ENCODE measurements at places on chromosomes 12 and 14.

GRCh38 chr14:61372842-61373555, 51.6 kb downstream of the PRKCH start:
- DNase-seq = no peak

GRCh38 chr12:81332054-81332453, 254.2 kb downstream of the ACSS3 start:
- no peak for DNase-seq

DNA sequence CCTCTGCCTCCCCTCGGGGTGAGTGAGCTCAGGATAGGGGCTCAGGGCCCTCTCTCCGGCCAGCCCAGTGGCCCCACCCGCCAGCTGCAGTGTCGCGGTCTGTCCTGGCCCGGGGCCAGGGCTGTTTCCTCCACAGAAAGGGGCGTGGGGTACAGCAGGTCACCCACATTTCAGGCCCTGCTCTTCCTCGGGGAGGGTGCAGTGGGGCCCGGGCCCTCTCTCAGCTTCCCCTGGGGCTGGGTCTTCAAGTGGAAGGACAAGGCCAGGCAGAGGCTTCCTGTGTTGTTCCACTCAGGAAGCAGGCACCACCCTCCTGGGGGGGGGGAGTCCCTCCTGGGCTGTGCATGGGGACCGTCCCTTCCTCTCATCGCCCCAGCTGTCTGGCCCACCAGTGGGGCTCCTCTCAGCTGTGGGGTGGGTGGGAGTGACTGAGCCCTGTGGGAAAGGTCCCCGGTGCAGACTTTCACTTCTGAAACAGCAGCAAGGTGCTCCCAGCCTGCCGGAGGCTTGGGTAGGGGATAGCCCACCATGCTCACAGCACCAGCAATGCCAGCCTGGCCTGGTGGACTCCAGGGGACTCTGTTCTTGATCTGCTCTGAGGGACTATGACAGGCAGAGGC, 3.7 kb downstream of the GPR132 start:
- peak; percentile 56 for DNase-seq

GRCh38 chr14:54362759-54363437, 33.9 kb upstream of the CDKN3 start:
- DNase-seq = no peak

GRCh38 chr14:53389202-53389601, 236.1 kb upstream of the DDHD1 start:
- DNase-seq = no peak

GRCh38 chr12:49357103-49357678, 10.1 kb upstream of the SPATS2 start:
- DNase-seq = no peak

- DNase-seq = no peak
Observed at GRCh38 chr14:32697114-32697513, 241.6 kb upstream of the NPAS3 start.

GRCh38 chr14:68824517-68825347, 31.9 kb upstream of the ZFP36L1 start:
- DNase-seq = no peak

DNA sequence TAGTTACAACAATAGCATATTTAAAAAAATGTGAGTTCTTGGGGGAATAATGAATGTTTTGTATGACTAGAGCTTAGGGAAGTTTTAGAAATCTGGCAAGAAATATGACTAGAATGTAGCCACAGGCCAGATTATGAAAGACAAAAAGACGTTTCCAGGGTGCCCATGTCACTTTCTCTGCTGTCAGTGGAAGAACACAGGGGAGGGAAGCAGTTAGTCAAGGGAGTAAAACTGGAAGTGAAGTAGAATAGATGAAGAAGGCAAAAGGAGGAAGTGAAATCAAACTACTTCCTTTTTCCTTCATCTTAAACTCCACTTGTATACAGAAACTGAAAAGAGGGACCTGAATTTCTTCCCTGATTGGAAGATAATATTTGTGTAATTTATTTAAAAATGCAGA, 81.2 kb upstream of the ATP2B1 start:
- DNase-seq = no peak

Measured in stimulated activated CD4-positive, alpha-beta T cell treated with anti-CD3 and anti-CD28 coated beads, Interleukin-1b, Interleukin-23, amount 100 ng/mL, for 1 hour (primary cell).